GM23248 (cell line): ENCODE measurements at places on chromosomes 13 and 19.
A peak's percentile ranks its signal among the peaks of the same experiment; 100 is the strongest.

- H3K4me1 ChIP-seq: no peaks in the 10 kb centered on the region
- no peaks in the 10 kb centered on the region for H3K36me3 ChIP-seq
- DNase-seq: no peak
- H3K27ac ChIP-seq: no peak within 1 kb of the TSS
- H3K4me3 ChIP-seq: no peak within 1 kb of the TSS
- peaks cover 8% of the 10 kb centered on the region for H3K27me3 ChIP-seq
Observed at GRCh38 chr19:49387936-49388372, at the start of gene KASH5. Gene KASH5 (plus strand): TSS chr19:49388249. CDS start chr19:49390884, 2,635 bp downstream.

- DNase-seq: peak; percentile 59
- H3K27ac ChIP-seq: peak overlapping the region; percentile 57
- peaks cover 39% of the 10 kb centered on the region for H3K4me1 ChIP-seq
Observed at GRCh38 chr13:31213651-31214289, 14.0 kb downstream of the B3GLCT start.

DNA sequence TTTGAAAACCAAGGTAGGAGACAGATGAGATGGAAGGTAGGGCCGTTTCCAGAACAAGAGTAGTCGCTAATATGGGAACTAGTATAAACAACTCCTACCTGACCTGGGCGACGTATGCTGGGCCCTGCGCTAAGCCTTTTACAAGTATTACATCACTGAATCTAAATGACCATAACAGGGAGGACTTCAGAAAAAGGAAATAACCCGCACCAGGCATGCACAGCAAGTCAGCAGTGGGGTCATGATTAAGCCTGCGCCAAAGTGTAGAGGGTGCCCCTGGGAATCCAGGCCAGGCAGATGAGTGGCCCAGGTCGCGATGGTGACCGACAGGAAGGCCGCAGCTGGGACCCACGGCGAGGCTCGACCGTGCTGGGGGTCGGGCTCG lies 613 bp downstream of the ATP13A1 start:
- DNase-seq: peak; percentile 66
- peak overlapping the region; percentile 88 for H3K4me3 ChIP-seq
- H3K4me1 ChIP-seq: peaks cover 16% of the 10 kb centered on the region; the same call in 1 of the 2 replicates
- H3K27ac ChIP-seq: peak overlapping the region; percentile 81
- H3K27me3 ChIP-seq: no peaks in the 10 kb centered on the region
- no peaks in the 10 kb centered on the region for H3K36me3 ChIP-seq

- H3K4me1 ChIP-seq: no peaks in the 10 kb centered on the region
- H3K36me3 ChIP-seq: no peaks in the 10 kb centered on the region
- no peak overlapping the region for H3K27ac ChIP-seq
- H3K4me3 ChIP-seq: no peak overlapping the region
- H3K27me3 ChIP-seq: no peaks in the 10 kb centered on the region
- DNase-seq: no peak
Observed at GRCh38 chr13:111584101-111584672, 263.7 kb downstream of the TEX29 start.

GRCh38 chr19:36110487-36111199 lies at the start of gene OVOL3:
Gene OVOL3 (plus strand): TSS chr19:36111143. CDS start chr19:36111203, 60 bp downstream.
- H3K4me3 ChIP-seq: no peak within 1 kb of the TSS
- H3K27ac ChIP-seq: no peak within 1 kb of the TSS
- no peaks in the 10 kb centered on the region for H3K27me3 ChIP-seq
- no peak for DNase-seq

DNA sequence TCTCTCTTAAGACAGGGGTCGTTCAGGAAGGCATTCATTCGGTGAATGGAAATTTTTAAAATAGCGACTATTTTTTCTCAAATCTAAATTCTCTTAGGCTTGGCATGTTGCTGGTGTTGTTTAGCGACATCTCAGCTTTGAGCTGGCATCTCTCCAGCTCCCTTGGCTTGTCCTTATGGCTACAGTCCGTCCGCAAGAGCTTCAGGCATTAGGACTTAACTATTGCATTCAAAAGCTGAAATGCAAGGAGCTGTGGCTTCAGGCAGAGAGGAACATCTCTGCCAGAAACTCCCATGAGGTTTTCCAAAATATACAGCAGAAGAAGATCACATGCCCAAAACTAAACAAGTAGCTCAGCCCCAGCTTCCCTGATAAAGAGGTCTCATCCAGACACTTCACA lies 578.5 kb downstream of the EFNB2 start:
- no peak overlapping the region for H3K4me3 ChIP-seq
- DNase-seq: no peak
- H3K36me3 ChIP-seq: no peaks in the 10 kb centered on the region

GRCh38 chr13:34413538-34414210 lies 528.4 kb upstream of the NBEA start:
- no peak overlapping the region for H3K27ac ChIP-seq
- H3K27me3 ChIP-seq: no peaks in the 10 kb centered on the region
- H3K4me3 ChIP-seq: no peak overlapping the region
- H3K4me1 ChIP-seq: peaks cover 28% of the 10 kb centered on the region
- DNase-seq: no peak
- H3K36me3 ChIP-seq: no peaks in the 10 kb centered on the region

- no peak overlapping the region for H3K27ac ChIP-seq
- DNase-seq: no peak
- H3K4me3 ChIP-seq: no peak overlapping the region
- no peaks in the 10 kb centered on the region for H3K36me3 ChIP-seq
- H3K27me3 ChIP-seq: no peaks in the 10 kb centered on the region
Observed at GRCh38 chr13:63414247-63414646, 1998.6 kb upstream of the PCDH20 start.

- peaks cover 52% of the 10 kb centered on the region for H3K27me3 ChIP-seq
- H3K4me1 ChIP-seq: no peaks in the 10 kb centered on the region
- no peak overlapping the region for H3K4me3 ChIP-seq
- H3K36me3 ChIP-seq: no peaks in the 10 kb centered on the region
- DNase-seq: no peak
Observed at GRCh38 chr19:7739801-7740681, 7.3 kb downstream of the CD209 start.

DNA sequence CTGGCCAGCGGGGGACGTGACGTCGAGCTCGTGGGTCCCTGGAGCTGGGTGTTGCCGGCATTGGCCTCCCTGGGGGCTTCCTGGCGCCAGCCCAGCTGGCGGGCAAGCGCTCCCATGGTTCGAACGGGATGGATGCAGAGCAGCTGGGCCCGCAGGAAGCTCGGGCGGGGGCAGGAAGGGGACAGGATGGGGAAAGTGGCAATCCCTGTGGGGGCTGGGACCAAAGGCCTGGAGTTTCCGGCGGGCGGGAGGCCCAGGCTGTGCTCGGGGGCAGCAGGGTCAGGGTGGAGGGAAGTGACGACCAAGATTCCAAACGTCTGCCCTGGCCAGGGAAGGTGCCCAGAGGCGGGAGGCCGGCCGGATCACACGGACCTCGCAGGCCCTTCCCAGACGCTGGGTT lies 19.3 kb downstream of the PALM start:
- no peak overlapping the region for H3K4me3 ChIP-seq
- H3K4me1 ChIP-seq: no peaks in the 10 kb centered on the region
- no peak for DNase-seq
